ENCODE measurements at places on chromosomes 4 and X.

DNA sequence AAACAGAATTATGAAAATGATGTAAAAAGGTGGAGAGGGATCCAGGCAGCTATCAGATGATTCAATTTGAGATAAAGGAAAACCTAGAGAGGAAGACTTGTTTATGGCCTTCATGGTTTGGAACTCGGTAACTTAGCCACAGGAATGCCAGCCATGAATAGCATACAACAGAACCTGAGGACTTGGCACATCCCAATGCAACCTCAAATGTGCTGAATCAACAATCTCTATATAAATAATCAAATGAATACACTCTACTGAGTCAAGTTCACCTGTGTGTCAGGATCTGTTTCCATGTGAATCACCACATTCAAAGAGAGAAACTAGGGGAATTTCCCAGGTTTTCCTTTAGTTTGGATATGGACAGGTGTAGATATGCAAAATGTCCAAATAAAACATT lies 86.9 kb downstream of the MBNL3 start:
- DNase-seq, result no peak

DNA sequence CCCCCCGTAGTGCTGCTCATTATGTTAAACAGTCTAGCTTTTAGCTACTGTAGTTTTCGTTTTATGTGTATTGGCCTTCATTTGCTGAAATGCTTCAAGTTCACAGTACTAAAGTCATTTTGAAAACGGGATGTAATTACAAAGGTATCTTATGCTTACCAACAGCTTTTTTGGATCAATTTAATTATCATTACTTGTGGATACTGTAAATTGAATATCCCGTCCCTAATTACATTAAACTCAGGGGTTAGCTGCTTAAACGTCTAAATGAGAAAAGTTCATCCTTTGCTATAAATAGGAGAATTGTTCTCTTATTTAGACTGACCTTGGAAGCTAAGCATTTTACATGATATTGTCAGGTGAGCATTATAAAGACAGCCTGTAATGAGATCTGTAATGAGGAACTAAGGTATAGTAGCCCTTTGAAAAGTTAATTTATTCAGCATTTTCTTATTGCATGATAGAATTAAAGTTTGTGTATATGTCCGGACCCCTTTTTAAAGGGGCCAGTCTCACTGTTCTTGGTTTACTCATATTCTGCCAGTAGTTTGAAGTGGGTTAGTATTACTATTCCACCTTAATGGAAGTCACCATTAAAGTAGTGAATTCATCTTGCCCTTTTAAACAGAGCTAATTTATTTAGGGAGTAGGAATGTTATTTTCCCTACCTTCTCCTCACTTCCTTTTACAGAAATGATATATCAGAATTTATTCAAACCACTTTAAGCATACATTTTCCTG lies 252.6 kb downstream of the TENM3 start:
- DNase-seq, result no peak

DNA sequence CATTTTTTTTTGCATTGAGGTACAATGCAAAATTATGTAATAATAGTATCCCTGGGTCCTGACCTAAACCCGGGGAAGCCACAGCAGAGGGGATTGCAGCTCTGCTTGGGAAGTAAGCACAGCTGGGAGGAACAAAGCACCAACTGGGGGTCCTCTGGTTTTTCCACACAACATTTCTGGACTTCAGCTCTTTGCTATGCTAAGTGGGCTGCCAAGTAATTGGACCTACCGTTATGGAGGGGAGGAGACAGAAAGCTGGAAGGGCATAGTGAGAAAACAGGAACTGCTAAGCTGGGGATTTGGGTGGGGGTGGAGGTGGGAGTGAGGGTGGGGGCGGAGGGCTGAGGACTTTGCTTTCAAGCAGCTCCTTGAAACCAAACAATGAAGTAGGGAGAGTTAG lies 183.3 kb downstream of the ZIC3 start:
- no peak for DNase-seq

DNA sequence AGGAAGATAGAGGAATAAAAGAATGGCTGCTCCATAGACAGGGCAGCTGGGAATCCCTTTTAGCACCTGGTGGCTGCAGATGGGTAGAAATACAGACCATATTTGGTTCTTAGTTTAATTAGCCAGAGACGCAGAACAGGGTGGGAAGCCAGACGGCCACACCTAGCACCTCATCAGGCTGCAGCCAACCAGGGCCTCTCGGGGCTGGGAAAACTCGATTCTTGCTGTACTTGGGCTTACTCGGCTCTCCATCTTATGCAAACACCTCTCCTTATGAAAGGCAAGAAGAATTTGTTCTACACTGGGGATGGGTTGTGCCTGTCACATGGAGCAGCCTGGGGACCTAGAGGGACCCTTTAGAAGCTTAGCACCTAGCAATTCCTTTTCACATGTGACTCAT lies 19.7 kb downstream of the IRAK1 start:
- no peak for DNase-seq

DNA sequence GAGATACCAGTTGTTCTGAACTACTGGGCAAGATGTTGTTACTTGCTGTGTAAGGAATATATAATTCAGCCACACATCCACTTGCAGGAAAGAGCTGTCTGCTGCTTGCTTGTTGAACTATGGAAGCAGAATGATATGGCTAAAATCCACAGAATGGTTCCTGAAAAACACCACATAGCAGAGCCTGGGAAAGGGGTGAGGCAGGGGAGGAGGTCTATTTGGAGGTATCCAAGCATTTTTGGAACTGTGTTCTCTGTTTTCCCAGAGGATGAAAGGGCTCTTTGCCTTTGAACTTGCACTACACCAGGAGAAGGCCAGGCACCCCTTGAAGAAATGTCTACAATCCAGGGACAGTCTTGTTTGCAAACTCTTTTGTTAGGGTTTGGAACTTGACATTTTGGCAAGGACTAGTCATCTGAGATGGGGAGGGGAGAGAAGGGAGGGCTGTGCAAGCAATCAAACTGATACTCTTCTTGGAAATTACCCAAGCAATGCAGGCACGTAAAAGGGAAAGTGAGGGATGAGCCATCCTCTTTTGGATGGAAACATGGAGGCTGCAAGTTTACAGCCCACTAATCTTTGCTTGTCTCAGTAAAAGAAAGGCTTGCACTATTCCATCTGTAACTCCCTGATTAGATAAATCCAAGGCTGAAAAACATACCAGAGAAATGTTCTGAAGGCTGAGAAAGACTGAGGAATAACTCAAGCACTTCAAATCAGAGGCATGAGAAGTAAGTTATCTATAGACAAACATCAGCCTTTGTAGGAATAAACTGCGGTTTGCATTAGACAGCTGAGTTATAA lies 141.0 kb downstream of the TSPAN5 start:
- DNase-seq, result no peak

GRCh38 chrX:119784747-119785446 lies 6.5 kb downstream of the RPL39 start:
- DNase-seq, result peak; percentile 30

DNA sequence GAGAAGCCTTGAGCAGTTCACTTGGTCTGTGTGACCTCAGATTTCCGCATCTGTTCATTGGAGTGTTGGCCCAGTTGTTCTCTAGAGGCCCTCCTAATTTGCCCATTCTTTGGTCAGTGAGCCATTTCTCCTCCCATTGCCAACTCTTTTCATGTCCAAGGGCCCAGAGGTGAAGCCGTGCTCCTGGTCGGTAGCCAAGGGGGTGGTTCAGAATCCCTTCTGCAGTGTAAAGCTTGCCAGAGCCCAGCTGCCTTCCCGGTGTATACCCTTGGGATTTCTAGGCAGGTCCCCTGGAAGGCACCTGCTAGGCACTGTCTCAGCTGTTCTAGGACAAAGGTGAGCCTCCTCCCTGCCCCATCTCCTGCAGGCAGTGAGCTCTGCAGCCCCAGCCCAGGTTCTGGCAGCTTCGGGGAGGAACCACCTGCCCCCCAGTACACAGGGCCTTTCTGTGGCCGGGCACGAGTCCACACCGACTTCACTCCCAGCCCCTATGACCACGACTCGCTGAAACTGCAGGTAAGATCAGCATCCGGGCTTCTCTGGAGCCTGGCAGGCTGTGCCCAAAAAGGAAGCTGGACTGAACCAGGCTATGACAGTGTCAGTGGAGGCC lies 12.3 kb downstream of the SASH3 start:
- DNase-seq, result no peak

DNA sequence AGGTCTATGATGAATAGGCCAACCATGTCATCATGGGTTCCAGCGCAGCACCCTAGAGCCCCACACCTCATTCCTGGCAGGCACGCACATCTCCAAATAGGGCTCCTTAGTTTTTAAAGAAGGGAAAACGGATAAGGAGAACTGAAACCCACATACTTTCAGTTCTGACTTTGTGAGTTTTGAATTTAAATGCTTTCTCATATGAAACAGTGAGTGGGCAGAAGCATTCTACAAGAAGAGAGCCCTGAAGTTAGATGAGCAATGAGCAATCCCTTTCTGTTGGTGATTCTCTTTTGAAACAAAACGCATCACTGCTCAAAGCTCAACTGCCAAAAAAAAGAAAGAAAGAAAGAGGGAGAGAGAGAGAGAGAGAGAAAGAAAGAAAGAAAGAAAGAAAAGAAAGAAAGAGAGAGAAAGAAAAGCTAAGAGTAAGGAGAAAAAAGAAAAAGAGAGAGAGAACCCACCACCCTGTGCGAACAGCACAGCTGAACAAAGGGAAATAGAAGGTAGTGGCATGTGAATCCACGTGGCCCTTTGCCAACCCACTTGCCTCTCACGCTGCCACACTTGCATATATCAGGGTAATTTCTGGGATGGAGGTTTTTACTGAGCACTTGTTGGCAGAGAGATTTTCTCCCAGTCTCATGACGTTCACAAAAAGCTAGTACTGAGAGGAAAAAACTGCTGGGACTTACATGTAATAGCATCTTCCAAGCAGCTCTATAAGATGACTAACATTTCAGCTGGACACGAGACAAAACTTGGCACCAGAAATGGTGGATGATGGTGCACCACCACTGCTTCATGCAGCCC lies 31.0 kb downstream of the TMSB4X start:
- no peak for DNase-seq
